ENCODE measurements at places on chromosomes 1 and 21. TPM values are rescaled to one million over a fixed set of nuclear protein-coding genes. Genes with fewer than 3 reads are reported as not detected.

DNA sequence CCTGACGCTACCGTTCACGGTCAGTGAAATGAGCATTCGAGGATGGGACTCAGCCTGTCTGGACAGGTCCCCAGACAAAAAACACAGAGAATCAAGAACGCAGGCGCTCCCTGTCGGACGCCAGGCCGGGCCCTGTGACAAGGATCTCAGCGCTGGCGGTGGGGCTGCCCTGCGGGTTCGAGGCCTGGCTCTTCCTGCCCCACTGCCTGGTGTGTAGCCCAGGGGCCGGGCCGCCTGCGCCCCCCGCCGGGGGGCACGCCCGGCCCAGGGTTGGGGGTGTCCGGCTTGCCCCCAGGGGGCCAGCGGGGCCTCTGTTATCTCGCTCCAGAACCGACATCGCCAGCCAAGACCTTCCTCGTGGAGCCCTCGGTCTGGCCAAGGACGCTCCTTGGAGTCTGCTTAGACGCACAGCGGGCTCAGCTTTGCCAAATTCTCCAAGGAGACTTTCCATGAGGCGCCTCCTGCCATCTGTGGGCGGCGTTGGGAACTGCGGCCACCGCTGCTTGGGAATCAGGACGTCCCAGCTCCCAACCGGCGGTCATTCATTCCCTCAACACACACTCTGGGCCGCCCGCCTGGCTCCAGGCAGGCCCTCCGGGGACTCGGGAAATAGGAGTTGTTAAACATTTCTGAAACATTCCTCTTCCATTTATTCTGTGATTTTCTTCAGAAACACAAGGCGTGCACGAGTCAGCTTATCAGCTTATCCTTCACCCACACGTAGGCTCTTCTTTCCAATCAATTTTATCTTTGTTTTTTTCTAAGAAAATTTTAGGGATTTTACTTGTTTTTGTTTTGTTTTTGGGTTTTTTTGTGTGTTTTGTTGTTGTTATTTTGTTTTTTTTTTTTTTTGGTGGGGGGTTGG is 11.3 kb upstream of the RIPK4 start:
- peak; percentile 68 for DNase-seq

DNA sequence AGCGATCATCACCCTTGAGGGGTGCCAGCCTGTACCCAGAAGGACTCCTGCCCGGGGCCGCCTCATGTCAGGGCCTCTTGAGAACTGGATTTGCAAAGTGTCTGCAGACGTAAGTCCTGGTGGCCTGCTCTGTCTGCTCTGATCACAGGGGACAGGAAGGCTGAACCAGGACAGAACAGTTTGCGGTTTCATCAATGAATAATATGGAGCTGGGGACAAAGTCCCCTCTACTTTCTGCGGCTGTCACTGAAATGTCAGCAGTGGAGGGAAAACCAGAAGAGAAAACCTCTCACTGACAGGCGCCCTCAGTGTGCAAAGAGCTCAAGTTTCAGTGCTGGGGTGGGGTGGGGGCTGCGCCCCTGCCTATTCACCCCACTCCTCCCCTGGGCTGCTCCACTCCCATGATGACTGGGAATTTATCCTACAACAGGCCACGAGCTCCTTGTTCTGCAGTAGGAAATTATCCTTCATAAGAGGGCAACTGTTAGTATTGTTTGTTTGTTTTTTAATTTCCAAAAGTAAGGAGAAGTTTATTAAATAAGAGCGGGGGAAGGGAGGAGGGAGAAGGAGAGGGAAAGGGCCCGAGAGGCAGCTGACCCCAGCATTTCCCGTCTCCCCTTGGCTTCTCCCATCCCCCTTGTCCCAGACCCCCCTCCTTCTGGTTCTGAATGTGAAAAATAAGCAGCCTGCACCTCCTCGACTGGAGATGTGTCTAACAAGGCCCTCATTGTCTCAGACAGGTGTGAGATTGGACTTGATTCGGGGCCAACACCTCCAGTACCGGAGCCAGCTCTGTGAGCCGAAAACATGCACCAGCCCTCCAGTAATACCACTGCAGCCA is 149.2 kb downstream of the CLIC6 start:
- no peak for DNase-seq

- no peak for DNase-seq
Observed at GRCh38 chr1:221697923-221698425, 43.9 kb downstream of the DUSP10 start.

DNA sequence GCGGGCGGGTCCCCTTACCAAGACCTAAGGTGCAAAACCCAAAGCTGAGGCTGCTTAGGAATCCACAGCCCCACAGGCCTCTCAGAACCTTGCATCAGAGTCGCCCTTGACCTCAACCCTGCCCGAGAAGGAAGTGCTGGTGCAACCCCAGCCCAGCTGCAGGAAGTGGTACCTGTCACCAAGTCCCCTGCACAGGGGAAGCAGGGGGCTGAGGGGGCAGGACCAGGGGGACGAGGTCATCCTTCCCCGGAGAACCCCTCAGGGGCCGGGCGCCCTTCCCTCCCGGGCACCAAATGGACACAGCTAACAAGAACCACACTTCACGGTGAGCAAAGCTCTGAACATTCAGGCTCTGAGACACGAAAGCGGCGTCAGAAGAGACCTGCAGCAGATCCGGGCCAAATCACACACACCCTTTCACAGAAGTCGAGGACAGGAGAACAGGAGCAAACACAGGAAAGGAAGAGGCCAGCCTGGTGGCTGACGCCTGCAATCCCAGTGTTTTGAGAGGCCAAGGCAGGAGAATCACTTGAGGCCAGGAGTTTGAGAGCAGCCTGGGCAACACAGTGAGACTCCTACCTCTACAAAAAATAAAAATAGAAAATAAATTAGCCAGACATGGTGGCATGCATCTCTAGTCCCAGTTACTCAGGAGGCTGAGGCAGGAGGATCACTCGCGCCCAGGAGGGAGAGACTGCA is 6.4 kb downstream of the ITGB2 start:
- DNase-seq = no peak

LINGO4 gene
- not detected for total RNA-seq

TEDDM1 gene
- total RNA-seq = not detected

CNIH3 gene
- 1.8 TPM for total RNA-seq

VSIG8 gene
- not detected for total RNA-seq

CD160 gene
- not detected for total RNA-seq

PTGFR gene
- under 0.01 TPM for total RNA-seq

OR2L8 gene
- not detected for total RNA-seq

ACKR1 gene
- under 0.01 TPM for total RNA-seq

CHRNB2 gene
- total RNA-seq = not detected

ANKRD35 gene
- total RNA-seq = 0.22 TPM
